ENCODE measurements at places on chromosomes 2 and 18.

GRCh38 chr2:170369894-170370293 is 191.9 kb downstream of the MYO3B start:
- peak; percentile 34 for DNase-seq

GRCh38 chr2:180655393-180655792 is 325.0 kb upstream of the UBE2E3 start:
- no peak for DNase-seq

DNA sequence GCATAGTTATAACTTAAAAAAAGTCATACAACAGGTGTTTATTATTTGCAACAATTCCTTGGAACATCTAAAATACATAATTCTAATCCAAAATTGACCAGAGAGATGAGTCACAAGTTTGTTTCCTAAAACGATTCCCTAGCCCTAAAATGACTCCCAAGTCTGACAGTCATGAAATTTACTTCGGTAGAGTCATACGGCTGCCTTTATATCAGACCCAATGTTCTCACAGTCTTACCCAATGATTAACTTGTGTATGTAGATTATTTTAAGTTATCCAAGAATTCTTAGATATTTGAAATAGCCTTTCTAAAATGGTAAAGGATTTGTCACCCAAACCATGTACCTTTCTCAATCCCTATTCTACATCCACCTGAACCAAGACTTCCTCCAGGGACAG is 174.9 kb downstream of the LAMA1 start:
- no peak for DNase-seq

GRCh38 chr18:51279367-51279984 is 82.0 kb upstream of the MEX3C start:
- no peak for DNase-seq

- DNase-seq: no peak
Measured at GRCh38 chr2:25814681-25815080, 63.6 kb downstream of the ASXL2 start.

DNA sequence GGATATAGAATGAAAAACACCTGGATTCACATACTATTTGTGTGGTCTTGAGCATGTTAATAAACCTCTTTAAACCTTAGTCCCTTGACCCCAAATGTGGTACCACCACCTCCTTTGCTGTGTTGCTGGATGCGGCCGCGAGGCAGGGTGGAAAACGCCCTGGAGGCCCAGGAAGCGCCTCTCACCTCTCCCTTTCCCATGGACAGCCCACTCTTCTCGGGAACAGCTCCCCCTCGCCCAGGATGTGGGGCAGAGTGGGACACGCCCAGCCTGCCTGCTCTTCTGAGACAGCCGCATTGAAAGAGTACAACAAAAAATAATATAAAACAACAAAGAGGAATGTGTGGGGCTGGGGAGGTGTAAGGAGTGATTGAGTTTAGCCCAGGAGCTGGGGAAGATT is 549.0 kb upstream of the ID2 start:
- no peak for DNase-seq

GRCh38 chr2:143398781-143399180 is 269.6 kb downstream of the ARHGAP15 start:
- DNase-seq: no peak

DNA sequence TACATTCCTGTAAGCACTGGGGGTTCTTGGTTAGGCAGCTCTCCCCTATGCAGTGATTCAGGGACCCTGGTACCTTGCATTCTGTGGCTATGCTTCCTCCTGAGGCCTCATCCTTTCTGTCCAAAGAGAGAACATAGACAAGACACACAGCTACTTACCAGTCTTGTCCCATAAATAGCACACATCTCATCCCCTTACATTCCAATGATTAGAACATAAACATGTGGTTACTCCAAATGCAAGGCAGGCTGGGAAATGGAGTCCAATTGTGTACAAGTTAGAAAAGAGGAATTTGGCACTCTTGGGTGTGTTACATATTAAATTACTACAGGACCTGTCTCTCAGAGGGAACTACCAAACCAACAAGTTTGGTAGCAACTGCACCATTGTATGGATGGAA is 171.3 kb downstream of the ARHGAP15 start:
- DNase-seq: no peak

DNA sequence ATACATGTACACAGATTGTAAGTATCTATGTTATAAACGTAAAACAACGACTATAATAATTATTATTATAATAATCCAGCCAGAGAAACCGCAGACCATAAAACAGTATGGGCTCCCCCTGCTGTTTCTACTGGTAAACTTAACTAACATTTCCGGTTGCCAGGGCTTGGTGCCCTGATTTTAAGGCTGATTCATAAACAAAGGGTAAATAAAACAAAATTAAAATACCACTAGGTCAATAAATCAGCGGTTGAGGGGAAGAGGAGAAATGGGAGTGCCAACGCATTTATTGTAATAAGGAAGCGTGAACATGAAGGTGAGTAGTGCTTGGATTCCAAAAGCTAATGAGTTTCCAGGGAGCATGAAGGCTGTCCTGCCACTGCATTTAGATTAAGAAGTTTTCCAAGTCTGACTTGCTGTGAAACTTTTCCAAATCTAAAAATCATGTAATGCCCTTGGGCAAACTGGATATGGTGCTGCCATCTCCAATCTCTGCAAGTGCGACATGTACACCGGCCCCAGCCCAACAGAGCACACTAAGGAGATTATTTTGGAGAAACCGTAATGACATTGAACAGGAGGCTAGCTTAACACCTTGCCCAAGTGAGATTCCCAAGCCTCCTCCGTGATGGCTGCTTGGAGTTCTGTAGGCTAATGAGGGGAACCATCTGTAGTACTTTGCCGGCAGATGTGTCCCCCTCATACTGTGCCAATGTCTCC is 50.7 kb upstream of the HNRNPA3 start:
- peak; percentile 39 for DNase-seq

GRCh38 chr2:235754357-235755207 is 260.7 kb downstream of the AGAP1 start:
- no peak for DNase-seq

DNA sequence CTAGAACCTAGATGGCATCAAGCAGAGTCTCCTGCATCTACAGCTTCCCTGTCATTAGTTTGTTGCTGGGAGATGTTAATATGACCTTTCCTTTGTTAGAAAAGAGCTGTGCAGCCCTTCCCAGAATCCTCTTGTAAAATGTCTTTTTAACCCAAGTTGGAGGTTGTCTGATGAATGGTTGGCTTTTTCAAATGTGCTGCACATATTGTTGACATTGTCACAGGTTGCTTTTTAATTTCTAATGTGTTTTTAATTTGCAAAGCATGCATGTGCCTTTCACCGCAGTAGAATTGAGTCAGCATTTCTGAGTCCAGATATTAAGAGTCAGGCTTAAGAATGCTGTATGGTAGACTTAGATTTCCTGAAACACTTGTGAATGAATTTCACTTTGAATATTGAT is 120.8 kb downstream of the GREB1L start:
- DNase-seq: no peak

DNA sequence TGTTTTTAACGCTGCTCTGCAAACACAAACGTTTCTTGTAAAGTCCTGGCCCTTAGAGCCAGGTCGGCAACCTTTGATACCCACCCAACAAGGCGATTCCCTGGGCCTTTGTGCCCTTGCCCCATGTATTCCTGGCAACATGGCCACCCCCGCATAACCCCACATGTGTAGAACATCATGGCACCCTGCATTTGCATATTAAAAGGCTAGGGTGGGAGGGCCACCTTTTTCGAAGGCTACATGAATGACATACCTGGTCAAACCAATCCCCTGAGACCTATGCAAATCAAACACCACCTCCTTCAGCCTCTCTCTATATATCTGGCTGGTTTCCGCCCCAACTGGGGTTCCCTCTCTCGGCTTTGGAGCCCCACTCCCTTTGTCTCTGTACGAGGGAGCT is 105.2 kb downstream of the MYO5B start:
- DNase-seq: no peak

DNA sequence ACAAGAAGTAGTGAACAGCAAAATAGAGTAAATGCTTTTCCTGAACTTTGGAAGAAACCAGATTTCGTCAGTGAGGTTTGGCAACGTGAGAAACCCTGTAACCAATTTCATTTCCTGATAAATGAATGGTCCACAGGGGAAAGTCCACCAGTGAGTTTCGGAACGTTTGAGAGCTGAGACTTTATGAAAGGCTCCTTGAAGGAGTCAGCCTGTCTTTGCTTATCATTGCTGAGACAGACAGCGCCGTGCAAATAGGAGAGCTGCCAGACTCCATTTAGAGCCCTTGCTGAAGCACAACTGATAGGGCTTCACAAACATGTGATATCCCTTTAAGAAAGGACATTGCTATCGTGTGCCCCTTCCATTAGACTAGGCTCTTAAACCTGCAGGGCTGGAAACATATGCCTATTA is 121.8 kb upstream of the SMAD7 start:
- no peak for DNase-seq

GRCh38 chr2:201260302-201260800 is at the start of gene CASP8:
CASP8 (plus strand) TSS chr2:201260536; CDS start chr2:201266487, 5,951 bp downstream.
- DNase-seq: peak; percentile 89

DNA sequence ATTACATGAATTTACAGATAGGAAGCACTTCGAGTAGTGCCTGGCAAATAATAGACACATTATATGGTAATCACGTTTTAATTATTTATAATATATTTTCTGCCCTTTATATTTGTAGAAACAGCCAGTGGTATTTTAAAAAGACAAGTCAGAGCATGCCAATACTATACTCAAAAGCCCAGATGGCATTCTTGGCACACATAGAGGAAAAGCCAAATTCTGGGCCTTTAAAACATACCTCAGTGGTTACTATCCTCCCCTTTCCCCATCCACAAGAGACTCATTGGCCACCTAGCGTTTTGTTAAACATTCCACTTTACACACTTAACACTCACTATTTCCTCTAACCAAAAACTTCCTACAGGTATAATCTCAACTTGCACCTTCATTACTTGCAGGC is 63.3 kb upstream of the ZNF804A start:
- no peak for DNase-seq

- DNase-seq: no peak
Measured at GRCh38 chr2:31107591-31108300, 30.5 kb downstream of the GALNT14 start.

DNA sequence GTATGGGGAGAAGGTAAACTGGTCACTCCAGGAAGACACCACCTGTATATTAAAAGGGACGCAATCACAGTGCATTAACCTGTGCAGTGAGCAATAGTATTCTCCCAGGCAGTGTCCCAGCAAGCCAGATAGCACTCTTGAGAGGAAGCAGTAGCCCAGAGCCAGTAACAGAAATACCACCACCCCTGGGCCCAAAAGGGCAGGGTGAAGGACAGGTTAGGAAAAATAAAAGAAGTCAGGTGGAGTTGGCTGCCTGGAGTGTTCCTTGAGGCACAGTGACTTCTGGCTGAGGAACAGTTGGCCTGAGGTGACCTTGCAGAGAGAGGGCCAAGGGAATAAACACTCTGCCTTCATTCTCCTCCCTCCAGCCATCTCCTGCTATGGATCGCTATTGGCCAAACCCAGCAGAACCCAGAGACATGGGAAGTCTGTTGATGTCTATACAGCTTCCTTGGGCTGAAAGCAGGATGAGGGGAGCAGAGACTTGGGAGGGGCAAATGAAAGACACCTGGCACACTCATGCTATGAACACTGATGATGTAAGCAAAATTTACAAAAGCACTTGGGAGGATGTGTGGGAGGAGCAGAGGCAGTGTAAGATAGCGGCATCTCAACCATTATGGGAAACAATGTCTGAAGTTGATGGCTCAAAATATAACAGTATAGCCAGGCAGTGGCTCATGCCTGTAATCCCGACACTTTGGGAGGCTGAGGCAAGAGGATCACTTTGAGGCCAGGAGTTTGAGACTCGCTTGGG is 7.5 kb downstream of the C18orf32 start:
- no peak for DNase-seq

GRCh38 chr2:154291511-154291910 is 407.0 kb upstream of the KCNJ3 start:
- DNase-seq: no peak

DNA sequence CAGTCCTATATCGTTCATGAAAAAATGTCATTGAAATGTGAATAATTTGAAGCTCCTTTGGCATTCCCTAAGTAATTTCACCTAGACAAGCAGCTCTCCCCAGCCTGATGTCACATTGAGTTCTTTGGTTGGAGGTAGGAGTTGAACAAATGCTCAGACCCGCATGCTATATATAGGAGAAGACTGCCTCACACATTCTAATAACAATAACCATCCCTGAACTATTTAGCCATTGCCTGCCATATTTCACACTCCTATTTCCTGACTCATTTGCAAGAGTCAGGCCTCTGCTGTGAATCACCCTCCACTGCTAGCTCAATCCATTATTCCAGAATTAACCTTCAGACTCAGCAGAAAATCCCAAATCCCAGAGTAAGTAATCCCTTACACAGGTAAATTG is 256.6 kb upstream of the ACVR2A start:
- no peak for DNase-seq

- no peak for DNase-seq
Measured at GRCh38 chr2:188668017-188668680, 306.0 kb upstream of the COL3A1 start.

- DNase-seq: no peak
Measured at GRCh38 chr2:99818842-99819241, 323.5 kb downstream of the AFF3 start.

- DNase-seq: no peak
Measured at GRCh38 chr2:120494446-120494845, 148.5 kb downstream of the INHBB start.

- no peak for DNase-seq
Measured at GRCh38 chr2:9232886-9233285, 26.3 kb downstream of the ASAP2 start.

DNA sequence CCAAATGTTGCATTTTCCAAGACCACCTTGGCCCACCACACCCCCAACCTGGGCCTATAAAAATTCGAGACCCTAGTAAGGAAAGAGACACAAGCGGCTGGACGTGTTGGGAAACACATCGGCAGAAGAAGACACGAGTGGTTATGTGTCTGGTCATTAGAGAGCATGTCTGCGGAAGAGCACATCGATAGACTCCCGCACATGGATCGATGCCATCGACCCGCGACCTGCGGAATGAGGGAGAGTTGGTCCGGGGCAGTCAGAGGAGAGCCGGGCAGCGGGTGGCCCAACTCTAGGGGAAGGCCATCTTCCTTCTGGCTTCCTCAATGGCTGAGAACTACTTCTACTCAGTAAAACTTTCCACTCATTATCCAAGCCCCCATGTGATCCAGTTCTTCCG is 219.4 kb downstream of the TGIF1 start:
- DNase-seq: no peak

DNA sequence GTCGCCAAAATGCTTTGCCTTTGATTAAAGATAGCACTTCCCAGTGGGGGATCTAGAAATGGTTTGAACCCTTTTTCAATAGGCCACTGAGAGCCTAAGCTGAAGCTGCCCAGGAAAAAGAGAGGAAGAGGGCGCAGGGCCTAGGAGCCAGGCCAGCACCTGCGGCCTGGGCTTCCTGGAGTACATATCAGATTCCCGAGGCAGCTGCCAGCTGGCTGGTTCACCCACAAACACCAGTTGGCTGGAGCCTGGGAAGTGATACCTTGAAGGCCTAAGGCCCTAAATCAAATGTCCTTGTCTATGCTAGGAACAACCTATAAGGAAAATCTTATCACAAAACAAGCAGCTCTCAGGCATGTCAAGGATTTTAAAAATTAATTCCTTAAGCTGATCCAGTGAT is 37.1 kb downstream of the ANKRD44 start:
- DNase-seq: no peak

All from activated CD4-positive, alpha-beta T cell treated with anti-CD3 and anti-CD28 coated beads, Interleukin-2, Interleukin-4, amounts not matched to agents 100 ng/mL and 50 ng/mL, durations not matched to agents 16 hours and 8 hours (primary cell).